Activated naive CD8-positive, alpha-beta T cell treated with anti-CD3 and anti-CD28 coated beads for 36 hours (primary cell): ENCODE measurements at places on chromosomes 1 and 21. TPM values are rescaled to one million over a fixed set of nuclear protein-coding genes. Genes with fewer than 3 reads are reported as not detected.

DNA sequence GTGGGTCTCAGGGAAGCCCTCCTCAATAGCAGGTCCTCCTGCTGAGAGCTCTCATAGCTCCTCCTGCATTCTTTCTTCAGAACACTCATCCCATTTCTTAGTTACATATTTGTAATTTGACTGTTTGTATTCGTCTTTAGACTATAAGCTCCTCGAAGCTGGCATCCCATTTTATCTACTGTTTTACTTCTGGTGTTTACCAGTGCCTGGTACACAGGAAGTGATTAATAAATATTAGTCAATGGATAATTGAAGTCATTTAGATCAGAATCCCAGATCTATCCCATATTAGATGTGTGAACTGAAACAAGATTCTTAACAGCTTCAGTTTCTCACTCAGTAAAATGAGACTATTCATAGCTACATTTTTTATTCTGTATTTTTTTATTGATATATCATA lies 88.7 kb downstream of the PLPP3 start:
- no peak for DNase-seq

CRB1 gene
- total RNA-seq = not detected

F5 gene
- 39.7 TPM for total RNA-seq

GRCh38 chr21:39675993-39676661 lies 63.4 kb downstream of the B3GALT5 start:
- DNase-seq = no peak

GRCh38 chr21:39057121-39057520 lies 126.1 kb downstream of the PSMG1 start:
- DNase-seq = no peak

- no peak for DNase-seq
Observed at GRCh38 chr1:230423951-230424350, 2.2 kb downstream of the PGBD5 start.

DNA sequence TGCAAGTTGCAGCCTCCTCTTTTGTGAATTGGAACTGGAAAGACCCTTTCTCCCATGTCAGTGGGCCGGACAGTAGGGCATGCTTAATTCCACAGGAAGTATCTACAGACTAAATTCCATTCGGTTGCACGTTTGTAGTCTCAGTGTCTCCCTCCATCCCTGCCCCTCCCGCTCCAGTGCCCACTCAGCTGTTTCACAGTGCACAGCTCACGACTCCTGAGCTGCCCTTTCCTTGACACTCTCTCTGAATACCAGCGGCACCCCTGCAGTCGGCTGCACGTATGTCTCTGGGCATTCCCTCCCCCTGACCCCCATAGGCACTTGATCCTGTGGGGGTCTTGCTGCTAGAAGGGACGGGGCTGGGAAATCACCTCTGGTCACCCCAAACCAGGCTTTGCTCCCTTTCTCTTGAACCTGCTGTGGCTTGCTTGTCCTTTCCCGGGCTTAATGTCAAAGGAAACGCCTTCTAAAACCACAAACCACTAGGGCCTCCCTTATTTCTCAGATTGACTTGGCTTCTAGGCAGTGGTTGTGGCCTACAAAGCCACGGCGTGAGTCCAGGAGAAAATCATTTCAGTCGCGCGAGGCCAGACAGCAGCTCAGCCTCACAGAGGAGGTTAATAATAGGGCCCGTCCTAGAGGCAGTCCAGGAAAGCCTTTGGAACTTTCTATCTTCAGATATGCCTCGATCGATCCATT lies 365.3 kb upstream of the PROX1 start:
- DNase-seq = peak; percentile 22

FCRL5 gene
- 0.31 TPM for total RNA-seq

DNA sequence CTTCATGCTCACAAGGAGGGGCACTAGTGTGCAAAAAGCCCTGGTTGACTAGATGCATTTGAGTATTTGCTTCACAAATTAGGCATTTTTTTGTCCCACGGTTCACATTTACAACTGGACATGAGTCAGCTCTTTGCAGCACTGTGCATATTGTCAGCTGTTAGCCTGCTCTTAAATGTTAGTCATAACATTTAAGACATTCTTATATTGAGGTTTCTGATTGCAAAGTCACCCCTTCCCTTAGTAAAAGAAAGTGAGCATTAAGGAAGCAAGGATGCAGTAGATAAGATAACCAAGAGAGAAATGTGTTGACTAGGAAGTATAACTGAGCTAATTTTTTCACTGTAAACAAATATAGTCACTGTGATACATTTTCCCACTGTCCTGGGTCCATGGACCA lies 132.6 kb upstream of the CTTNBP2NL start:
- no peak for DNase-seq

C8B gene
- not detected for total RNA-seq
